ENCODE measurements at places on chromosomes 13 and 19.
A peak's percentile ranks its signal among the peaks of the same experiment; 100 is the strongest.

DNA sequence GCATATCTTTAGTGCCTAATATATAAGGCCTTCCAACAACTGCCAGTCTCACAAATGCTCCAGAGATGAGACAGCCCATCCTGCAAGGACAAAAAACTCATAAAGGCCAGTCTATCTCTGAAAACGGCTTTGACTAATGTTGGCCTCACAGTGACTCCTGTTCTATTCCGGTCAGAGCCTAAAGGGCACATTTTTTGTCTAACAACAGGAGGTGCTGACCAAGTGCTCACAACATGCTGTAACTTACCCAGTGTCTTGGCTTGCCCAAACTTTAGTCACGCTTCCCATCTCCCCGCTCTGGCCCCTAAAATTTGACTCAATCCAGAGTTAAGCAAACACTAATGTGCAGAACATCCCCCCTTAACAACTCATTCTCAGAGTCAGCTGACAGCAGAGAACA is 1411.2 kb upstream of the MIR17HG start:
- H3K4me1 ChIP-seq: no peaks in the 10 kb centered on the region
- H3K27me3 ChIP-seq: no peaks in the 10 kb centered on the region
- no peak overlapping the region for H3K27ac ChIP-seq
- DNase-seq: no peak
- H3K4me3 ChIP-seq: no peak overlapping the region

- no peak overlapping the region for H3K27ac ChIP-seq
- H3K36me3 ChIP-seq: no peaks in the 10 kb centered on the region
- H3K4me1 ChIP-seq: no peaks in the 10 kb centered on the region
- no peaks in the 10 kb centered on the region for H3K27me3 ChIP-seq
Measured at GRCh38 chr13:111337741-111338140, 17.3 kb downstream of the TEX29 start.

- H3K4me1 ChIP-seq: no peaks in the 10 kb centered on the region
- H3K27me3 ChIP-seq: peaks cover 5% of the 10 kb centered on the region
- DNase-seq: no peak
- no peak overlapping the region for H3K4me3 ChIP-seq
- H3K36me3 ChIP-seq: no peaks in the 10 kb centered on the region
Measured at GRCh38 chr13:98741741-98742435, 10.6 kb downstream of the SLC15A1 start.

DNA sequence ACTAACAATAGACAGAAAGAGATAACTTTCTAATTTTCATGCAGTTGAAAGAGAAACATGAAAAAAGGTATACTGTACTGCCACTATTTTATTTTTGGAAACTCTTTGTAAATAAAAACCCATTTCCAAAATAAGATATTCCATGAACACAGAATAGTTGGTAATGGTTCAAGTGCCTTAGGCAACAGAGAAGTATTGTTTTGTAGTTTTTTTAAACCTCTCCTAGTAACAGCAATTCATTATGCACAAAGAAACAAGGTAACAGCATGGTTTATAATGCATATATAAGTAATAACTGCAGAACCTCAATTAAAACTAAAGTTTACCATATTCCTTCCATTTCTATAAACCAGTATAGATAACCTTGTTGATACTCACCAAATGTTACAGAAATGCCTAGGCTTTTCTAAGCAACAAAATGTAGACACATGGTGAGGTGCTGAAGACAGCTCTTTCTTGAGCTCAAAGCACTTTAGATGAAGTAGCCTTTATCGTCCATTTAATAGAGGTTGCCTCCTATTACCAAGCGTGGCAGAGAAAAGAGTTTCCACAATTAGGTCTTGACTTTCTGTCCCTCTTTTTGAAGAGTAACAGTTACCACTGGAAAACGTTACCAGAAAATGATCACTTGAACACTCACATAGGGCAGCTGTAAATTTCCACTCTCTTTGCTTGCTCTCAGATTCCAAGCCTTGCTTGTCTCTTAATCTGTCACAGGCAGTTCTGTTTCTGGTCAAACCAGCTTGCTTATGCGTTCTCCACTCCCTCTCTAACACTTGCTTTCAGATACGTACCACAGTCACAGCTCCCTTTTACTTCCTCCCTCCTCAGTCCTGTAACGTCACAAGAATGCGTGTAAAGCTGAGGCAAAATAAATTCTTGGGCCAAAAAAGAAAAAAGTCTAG is 42.9 kb downstream of the CAB39L start:
- DNase-seq: no peak
- no peak overlapping the region for H3K27ac ChIP-seq
- no peaks in the 10 kb centered on the region for H3K36me3 ChIP-seq
- no peaks in the 10 kb centered on the region for H3K27me3 ChIP-seq

- H3K27ac ChIP-seq: no peak overlapping the region
- H3K27me3 ChIP-seq: peaks cover 8% of the 10 kb centered on the region
- H3K36me3 ChIP-seq: no peaks in the 10 kb centered on the region
Measured at GRCh38 chr19:50645107-50645506, 4.1 kb upstream of the C19orf81 start.

DNA sequence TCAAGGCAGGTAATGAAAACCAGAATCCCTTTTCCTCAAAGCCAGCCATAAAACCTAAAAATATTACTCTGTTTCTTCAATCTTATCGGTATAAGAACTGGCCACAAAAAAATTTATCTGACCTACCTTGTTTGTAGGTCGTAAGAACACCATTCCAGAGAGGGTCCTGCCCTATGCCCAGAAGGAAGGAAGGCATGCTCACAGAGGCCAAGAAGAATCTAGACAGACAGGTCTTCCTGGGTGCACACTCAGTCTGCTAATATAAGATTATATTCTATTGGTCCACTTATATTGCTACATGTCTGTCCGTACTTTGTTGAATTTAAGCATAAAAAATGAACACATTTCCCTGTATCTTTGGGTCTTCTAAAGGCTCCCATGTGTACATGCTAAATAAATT is 2136.1 kb upstream of the PCDH20 start:
- H3K27me3 ChIP-seq: no peaks in the 10 kb centered on the region
- no peak overlapping the region for H3K27ac ChIP-seq
- no peak overlapping the region for H3K4me3 ChIP-seq

DNA sequence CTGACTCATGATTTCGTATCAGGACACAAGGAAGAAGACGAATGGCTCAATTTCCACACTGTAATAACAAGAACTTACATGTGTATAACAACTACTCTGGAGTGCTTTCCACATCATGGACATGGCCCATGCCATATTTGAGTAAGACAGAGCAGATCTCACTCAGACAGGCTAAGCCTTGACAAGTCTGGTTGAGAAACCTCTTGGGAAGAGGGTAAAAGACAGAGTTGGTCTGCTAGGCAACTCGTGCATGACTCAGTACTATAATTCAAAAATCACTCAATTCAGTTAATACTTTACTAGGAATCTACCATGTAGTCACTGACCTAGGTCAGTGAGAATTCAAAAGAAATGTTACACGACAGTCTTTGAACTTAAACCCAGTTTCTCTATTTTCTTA is 5.7 kb upstream of the THSD1 start:
- H3K27me3 ChIP-seq: no peaks in the 10 kb centered on the region
- DNase-seq: peak; percentile 57
- peaks cover 4% of the 10 kb centered on the region for H3K36me3 ChIP-seq
- peaks cover 54% of the 10 kb centered on the region for H3K4me1 ChIP-seq
- peak overlapping the region; percentile 93 for H3K27ac ChIP-seq
- no peak overlapping the region for H3K4me3 ChIP-seq

DNA sequence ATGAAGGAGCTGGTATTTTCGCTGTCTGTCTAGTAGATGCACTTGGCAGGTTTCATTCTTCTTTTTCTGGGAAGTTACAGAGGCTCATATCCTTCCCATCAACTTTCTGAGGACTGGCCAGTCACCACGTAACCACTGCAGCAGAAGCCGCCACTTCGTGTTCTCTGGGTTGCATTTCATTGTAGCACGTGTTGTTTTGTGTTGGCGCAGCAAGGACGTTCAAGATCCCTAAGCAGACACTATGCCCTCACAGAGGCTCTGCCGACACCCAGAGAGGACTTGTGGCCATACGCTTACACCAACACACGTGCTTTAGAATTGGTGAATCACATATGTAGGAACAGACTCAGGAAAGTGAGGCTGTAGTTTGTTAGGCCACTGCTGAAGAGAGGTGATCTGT is 42.2 kb upstream of the TEX29 start:
- H3K4me1 ChIP-seq: peaks cover 15% of the 10 kb centered on the region
- H3K36me3 ChIP-seq: peaks cover 41% of the 10 kb centered on the region
- H3K4me3 ChIP-seq: no peak overlapping the region
- DNase-seq: no peak
- H3K27me3 ChIP-seq: no peaks in the 10 kb centered on the region

- H3K4me1 ChIP-seq: peaks cover 83% of the 10 kb centered on the region
- H3K4me3 ChIP-seq: no peak overlapping the region
- no peaks in the 10 kb centered on the region for H3K27me3 ChIP-seq
Measured at GRCh38 chr13:109157275-109157674, 527.9 kb downstream of the MYO16 start.

DNA sequence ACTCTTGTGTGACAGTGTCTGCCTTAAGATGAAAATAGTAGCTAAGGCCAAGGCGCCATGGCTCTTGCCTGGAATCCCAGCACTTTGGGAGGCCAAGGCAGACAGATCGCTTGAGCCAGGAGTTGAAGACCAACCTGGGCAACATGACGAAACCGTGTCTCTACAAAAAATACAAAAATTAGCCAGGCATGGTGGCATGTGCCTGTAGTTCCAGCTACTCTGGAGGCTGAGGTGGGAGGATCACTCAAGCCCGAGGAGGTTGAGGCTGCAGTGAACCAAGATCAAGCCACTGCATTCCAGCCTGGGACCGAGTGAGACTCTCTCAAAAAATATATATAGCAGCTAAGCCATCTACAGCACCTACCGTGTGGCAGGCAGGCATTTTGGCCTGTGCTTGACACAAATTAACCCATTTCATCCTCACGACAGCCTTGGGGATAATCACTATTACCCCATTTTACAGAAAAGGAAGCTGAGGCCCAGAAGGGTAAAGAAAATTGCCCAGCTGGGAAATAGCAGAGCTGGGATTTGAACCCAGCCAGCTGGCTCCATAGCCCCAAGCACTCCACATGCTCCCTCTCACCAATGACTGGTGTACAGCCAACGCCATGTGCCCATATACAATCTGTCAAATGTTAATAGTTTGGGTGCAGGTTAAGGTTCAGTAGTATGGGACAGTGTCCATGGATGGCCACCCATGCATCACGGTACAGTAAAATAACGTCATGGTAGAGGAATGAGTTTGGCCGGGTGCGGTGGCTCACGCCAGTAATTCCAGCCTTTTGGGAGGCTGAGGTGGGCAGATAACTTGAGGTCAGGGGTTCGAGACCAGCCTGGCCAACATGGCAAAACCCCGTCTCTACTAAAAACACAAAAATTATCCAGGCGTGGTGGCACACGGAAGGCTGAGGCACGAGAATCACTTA is 3.1 kb downstream of the SLC1A5 start:
- peaks cover 25% of the 10 kb centered on the region for H3K4me1 ChIP-seq
- peak overlapping the region; percentile 92 for H3K4me3 ChIP-seq
- DNase-seq: no peak
- H3K27me3 ChIP-seq: no peaks in the 10 kb centered on the region

- H3K27ac ChIP-seq: no peak overlapping the region
- H3K27me3 ChIP-seq: no peaks in the 10 kb centered on the region
Measured at GRCh38 chr19:38707512-38708114, 36.7 kb downstream of the CAPN12 start.

GRCh38 chr13:113032291-113032690 is 63.3 kb downstream of the MCF2L start:
- no peaks in the 10 kb centered on the region for H3K36me3 ChIP-seq
- H3K27me3 ChIP-seq: peaks cover 9% of the 10 kb centered on the region
- no peak overlapping the region for H3K27ac ChIP-seq
- peaks cover 2% of the 10 kb centered on the region for H3K4me1 ChIP-seq
- DNase-seq: no peak
- H3K4me3 ChIP-seq: no peak overlapping the region

- H3K27me3 ChIP-seq: no peaks in the 10 kb centered on the region
- no peak overlapping the region for H3K4me3 ChIP-seq
- H3K36me3 ChIP-seq: no peaks in the 10 kb centered on the region
Measured at GRCh38 chr13:38872693-38873092, 117.9 kb downstream of the STOML3 start.

GRCh38 chr19:36198119-36198518 is 16.3 kb downstream of the ZNF565 start:
- H3K4me3 ChIP-seq: no peak overlapping the region
- H3K36me3 ChIP-seq: no peaks in the 10 kb centered on the region
- H3K4me1 ChIP-seq: no peaks in the 10 kb centered on the region
- no peak overlapping the region for H3K27ac ChIP-seq
- no peak for DNase-seq
- no peaks in the 10 kb centered on the region for H3K27me3 ChIP-seq

DNA sequence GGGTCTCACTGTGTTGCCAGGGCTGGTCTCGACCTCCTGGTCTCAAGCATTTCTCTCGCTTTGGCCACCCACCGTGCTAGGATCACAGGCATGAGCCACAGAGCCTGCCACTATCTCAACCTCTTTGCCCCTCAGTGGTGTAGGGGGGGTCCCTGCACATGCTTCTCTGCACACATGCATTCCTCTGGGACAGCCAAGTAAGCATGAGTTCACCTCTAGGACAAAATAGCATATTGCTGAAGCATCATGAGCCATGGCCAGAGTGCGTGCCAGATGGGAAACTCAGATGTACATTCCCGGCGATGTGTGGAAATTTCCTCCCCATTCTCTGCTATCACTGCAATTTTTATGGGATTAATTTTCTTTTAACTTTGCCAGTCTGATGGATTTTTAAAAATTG is 23.1 kb downstream of the CHAF1A start:
- no peak for DNase-seq
- no peaks in the 10 kb centered on the region for H3K27me3 ChIP-seq
- peaks cover 32% of the 10 kb centered on the region for H3K36me3 ChIP-seq
- no peak overlapping the region for H3K4me3 ChIP-seq
- no peak overlapping the region for H3K27ac ChIP-seq
- H3K4me1 ChIP-seq: peaks cover 5% of the 10 kb centered on the region

DNA sequence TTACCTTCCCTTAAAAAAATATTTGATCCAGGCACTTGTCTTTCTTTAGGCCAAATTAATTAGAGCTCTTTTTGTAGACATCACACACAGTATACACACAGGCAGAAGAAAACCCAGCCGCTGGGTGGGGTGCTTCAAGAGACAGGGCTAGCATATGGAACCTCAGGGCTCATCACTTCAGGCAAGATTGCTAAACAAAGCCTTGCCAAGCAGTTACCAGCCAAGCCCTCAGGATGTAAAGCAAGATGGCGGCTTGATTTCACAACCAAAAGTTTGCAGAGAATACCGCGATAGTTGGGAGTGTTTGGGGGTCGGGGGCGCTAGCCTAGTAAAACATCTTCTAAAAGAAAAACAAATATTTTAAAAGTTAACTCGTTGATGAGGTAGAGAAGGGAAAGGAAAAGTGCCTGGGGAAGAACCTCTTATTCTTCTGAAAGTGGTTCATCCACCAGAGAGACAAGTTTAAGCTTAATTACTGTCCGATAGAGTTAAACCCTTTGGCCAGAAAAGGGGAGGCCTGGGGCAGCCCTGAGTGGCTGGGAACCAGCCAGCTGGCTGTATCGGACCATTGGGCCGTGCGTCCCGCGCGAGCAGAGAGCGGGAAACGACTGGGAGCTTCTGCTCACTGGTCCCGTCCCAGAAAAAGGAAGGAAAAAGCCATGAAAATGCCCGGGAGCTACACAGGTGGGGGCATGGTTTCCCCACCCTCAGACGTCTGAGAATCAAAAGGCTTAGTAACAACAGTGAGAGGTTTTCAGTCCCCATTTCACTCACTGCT is 254.9 kb upstream of the PCDH20 start:
- no peaks in the 10 kb centered on the region for H3K27me3 ChIP-seq
- no peak overlapping the region for H3K4me3 ChIP-seq
- H3K27ac ChIP-seq: no peak overlapping the region
- no peaks in the 10 kb centered on the region for H3K4me1 ChIP-seq
- no peak for DNase-seq

GRCh38 chr19:2282062-2282861 is at the start of gene PEAK3:
TSS of gene PEAK3 (minus strand) at chr19:2282175. CDS start at chr19:2280931, 1,244 bp downstream.
- no peaks in the 10 kb centered on the region for H3K36me3 ChIP-seq
- H3K27me3 ChIP-seq: no peaks in the 10 kb centered on the region
- no peak within 1 kb of the TSS for H3K27ac ChIP-seq
- no peak for DNase-seq

All from keratinocyte (primary cell).